ENCODE measurements at places on chromosomes 7 and 10. TPM values are rescaled to one million over a fixed set of nuclear protein-coding genes. Genes with fewer than 3 reads are reported as not detected.

Gene GDF2
- not detected for total RNA-seq

- no peak for DNase-seq
Observed at GRCh38 chr7:17611611-17612010, 313.2 kb downstream of the AHR start.

Gene TAS2R41
- not detected for total RNA-seq

- no peak for DNase-seq
Observed at GRCh38 chr7:151381348-151382078, 28.3 kb downstream of the WDR86 start.

DNA sequence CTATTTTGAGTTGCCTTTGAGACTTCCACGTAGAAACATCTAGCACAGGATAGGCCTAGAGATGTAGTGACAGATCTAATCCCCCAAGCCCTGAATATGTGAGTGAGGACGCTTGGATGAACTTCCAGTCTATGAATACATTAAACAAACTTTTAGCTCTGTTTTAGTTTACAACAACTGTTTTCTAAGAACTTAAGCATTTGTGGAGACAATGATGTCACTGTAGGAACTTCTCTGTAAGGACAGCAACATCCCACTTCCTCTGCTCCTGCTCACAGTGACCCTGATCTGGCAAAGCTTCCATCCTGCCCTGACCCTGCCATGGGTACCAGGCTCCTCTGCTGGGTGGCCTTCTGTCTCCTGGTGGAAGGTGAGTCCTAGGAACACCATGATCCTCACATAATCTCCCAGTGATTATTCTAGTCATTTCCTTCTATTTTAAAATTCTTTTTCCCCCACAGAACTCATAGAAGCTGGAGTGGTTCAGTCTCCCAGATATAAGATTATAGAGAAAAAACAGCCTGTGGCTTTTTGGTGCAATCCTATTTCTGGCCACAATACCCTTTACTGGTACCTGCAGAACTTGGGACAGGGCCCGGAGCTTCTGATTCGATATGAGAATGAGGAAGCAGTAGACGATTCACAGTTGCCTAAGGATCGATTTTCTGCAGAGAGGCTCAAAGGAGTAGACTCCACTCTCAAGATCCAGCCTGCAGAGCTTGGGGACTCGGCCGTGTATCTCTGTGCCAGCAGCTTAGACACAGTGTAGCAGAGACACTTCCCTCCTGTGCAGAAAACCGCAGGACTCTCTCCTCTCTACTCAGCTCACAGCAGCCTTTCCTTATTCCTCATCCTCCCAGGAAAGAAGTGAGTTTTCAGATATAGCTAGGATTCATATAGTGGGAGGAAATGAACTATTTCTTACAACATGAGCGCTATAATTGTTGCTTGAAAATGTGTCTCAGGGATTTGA lies 194.4 kb upstream of the PRSS1 start:
- DNase-seq: no peak

- no peak for DNase-seq
Observed at GRCh38 chr7:117283371-117283770, 39.5 kb downstream of the WNT2 start.

DNA sequence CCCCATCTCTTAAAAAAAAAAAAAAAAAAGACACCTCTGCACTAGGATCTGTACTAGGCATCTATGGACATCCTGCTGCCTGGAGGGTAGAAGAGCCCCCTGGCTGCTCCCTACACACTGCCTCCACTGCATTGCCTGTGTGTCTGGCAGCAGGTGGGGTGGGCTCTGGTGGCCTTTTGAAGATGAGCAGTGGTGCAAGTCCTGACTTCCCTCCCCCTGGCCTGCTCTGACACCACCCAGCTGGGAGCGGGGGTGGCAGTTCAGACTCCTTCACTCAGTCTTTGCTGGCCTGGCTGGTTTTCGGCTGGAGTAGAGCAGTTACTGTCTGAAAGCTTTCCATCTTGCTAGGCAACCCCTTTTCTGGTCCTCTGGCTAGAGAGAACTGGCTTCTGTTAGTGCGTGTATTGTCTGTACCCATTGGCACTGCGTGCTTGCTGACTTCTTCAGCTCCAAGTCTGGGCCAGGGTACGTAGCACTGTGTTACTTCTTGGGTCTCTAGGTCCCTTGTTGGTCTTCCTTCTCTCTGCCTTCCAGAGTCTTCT lies 17.6 kb downstream of the C10orf62 start:
- no peak for DNase-seq

Gene CCL24
- not detected for total RNA-seq

Gene GPR37
- 17.4 TPM for total RNA-seq

Gene SYT15B
- total RNA-seq: not detected

DNA sequence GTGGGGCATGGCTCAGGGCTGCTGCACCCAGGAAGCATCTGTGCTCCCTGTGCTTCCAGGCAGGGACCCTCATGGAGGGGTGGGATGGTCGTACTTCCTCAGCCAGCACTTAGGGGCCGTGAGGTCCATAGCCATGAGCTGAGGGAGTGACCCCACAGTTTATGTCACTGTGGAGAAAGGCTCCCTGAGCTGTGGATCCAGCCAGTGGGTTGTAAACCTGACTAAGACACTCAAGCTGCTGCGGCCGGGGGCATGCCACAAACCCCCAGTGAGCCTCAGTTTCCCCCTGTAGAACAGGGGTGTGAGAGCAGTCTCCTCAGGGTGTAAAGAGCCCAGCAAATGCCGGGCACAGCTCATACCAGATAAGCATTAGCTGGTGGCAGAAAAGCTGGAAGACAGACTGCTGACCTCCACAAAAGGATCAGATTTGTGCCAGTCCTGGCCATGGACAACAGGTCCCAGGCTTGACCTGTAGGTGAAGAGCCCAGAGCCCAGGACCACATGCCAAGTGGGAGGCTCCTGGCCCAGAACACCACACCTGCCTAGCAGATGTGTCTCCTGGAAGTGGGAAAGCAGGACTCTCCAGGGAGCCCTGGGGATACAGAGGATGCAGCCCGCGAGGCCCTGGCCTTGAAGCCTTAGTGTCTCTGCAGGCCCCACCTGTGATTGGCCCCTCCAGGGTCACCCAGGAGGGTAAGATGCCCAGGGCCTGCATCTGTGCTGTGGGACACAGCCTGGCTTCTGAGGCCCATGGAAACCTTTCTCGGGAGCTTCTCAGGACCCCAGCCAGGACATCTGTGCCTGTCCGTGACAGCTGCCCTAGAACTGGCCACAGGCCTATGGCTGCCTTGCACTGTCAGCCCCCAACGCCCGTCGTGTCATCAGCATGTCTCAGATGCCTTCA lies 78.1 kb upstream of the RET start:
- no peak for DNase-seq

Gene TECPR1
- total RNA-seq: 11.4 TPM

Gene KNDC1
- 19.3 TPM for total RNA-seq

DNA sequence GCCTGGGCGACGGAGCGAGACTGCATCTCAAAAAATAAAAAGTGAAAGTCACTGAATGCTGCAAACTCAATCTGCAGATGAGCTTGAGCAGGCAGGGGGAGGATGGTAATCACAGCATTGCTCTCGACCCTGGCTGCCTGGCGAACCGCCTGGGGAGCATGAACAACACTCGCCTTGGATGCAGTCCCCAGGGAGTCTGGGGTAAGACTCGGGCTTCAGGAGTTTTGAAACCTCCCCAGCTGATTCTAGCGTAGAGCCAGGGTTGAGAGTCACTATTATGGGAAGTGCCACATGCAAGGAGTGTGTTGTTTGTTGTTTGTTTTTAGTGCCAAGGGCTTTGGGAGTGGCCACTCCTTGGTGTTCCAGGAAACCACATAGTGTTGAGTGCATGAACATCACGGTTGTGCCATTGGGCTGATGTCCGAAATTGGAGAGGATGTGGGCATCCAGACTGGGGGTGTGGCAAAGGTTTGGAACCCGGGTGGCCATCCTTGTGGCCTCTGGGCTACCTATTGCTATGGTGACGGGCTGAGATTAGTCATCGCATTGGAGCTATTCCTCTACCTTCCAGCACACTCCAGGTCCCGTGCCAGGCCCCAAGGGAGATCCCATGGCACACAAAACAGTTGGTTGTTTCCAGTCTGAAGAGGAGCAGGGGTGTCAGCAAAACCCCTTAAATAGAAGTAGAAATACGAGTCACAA lies 92.6 kb downstream of the RGS10 start:
- no peak for DNase-seq

- no peak for DNase-seq
Observed at GRCh38 chr10:74831518-74832120, 5.2 kb downstream of the KAT6B start.

Gene CPEB3
- total RNA-seq: 1.9 TPM

GRCh38 chr10:24439935-24440334 lies 231.0 kb downstream of the KIAA1217 start:
- DNase-seq: no peak

- no peak for DNase-seq
Observed at GRCh38 chr10:77844713-77845445, 81.7 kb downstream of the DLG5 start.

Gene TACC2
- 48.5 TPM for total RNA-seq

- no peak for DNase-seq
Observed at GRCh38 chr10:30387646-30388243, 38.7 kb upstream of the MTPAP start.

DNA sequence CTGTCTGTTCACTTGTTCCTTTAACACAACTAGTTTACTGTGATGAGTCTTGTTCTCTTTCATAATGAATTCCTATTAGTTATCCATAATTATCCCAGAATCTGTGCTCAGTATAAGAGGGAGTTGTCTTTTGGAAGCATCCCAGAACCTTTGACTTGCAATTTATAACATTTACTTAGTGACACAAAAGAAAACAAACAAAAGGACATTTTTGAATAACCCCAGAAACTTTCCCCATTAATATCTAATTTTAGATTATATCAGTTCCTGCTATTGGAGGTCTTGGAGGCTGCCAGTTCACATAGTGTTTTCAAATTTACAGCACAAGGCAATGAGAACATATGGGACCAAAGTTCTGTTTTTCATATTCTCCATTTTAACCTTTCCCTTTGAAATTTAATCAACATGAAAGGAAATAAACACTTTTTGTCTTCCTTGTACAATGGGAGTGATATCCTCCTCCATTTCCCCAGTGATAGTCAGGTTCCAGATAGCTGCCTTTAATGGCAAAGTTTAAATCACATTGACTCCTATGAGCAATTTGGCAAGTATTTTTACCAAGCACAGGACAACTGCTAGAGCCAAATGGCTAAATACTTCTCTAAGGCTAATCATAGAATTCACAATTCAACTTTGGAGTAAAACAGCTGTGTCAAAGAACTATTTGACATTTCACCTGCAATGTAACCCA lies 37.1 kb upstream of the GNAT3 start:
- DNase-seq: no peak

- DNase-seq: no peak
Observed at GRCh38 chr10:112512294-112512693, 65.3 kb downstream of the VTI1A start.

Gene ARHGAP19
- 33.4 TPM for total RNA-seq

DNA sequence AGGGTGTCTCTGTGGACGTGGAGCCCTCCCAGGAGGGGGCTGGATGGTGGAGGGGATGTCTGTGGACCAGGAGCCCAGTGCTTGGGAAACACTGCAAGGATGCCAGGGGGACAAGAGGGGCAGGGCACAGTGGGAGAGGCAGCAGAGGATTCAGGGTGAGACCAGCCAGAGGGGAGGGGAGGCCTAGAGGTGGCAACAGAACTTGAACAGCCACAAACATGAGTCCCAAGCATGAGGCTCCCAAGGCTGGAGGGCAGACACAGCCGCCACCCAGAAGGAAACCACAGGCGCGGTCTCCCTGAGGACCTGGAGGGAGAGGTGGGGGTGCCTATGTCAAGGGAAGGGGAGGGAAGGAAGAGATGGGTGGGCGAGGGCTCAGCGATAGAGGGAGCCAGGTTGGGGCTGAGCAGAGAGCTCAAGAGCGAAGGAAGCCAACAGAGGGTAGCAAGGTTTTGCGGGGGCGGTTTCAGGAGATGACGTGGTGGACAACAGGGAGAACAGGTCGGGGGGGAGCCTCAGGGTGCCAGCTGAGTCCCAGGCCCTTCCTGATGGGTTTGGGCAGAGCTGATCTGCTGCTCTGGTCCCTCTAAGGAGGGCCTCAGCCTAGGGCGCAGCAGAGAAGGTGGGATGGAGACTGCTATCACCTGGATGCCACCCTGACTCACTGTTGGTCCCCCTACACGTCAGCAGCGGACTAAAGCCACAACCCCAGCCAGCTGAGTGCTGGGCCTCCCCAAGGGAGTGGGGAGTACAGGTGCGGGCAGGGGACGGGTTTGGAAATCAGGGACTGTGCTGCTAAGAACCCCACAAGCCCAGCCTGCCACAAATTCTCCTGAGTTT lies 6.7 kb upstream of the PILRA start:
- no peak for DNase-seq

Gene RET
- 8.4 TPM for total RNA-seq

DNA sequence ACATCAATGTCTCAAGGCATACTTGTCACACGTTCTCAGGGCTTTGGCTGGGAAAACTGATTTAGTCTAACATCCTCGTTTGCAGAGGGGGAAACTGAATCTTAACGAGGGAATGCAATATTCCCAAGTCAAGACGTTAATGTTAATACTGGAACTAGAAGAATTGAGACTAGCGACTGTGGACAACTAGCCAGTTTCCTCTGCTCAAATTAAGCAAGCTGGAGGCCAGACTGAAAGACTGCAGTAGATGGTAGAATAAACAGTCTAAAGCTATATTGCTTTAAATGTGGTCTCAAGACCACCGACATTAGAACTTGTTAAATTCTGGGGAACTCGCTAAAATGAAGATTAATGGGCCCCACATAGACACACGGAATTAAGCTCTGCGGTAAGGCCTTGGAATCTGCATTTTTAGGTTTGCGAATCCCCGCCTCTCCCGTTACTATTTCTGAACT lies 639 bp upstream of the TFAM start:
- no peak for DNase-seq

Gene VWDE
- 18.9 TPM for total RNA-seq

Gene PARP12
- 9.0 TPM for total RNA-seq

- DNase-seq: no peak
Observed at GRCh38 chr10:125084614-125085257, 75.6 kb downstream of the CTBP2 start.

DNA sequence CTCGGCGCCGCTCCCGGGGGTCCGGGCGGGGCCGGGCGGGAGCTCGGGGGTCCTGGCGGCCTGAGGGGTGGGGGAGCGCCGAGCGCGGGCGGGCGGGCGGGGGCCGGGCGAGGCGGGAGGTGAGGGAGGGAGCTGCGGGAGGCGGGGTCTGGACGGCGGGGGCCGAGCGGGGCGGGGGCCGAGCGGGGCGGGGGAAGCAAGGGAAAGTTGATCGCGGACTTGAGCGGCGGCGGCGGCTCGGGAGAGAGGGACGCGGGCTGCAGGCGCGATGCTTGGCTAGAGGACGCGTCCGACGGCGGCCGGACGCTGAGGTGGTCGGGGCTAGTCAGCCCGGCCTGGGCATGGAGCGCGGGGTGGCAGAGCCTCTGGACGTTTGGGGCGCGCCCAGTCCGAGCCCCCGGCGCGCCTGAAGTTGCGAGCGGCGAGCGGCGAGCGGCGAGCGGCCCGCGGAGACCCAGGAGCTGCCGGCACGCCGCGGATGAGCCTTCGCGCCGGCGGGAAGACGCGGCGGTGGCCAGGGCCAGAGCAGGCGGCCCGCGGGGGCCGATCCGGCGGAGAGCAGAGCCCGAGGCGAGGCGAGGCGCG lies at the start of gene CDH23:
Gene CDH23 (plus strand): TSS at position 210 of the 585 bp plus-strand sequence. CDS start 42,912 bp downstream, outside the sequence.
- no peak for DNase-seq

All from H1 (cell line).